ENCODE measurements at places on chromosomes 7 and 10.
A peak's percentile ranks its signal among the peaks of the same experiment; 100 is the strongest.

DNA sequence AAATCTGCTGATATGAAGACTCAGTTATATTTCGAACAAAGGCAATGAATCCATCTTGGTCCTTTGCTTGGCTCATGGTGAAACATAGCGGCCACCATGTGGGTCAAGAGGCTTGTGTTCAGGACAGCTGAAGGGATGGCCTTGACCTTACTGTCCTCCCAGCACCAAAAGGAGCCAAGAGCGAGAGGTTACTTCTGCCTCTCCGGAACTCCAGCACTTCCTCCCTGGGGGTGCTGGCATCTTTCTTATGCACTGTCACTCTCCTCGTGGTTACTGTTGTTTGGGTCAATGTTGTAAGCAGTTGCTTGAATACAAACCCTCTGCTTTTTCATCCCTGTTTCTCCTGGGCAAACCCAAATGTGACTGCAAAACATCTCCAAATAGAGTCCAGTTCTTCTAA is 100.6 kb downstream of the RBM20 start:
- no peak for DNase-seq

DNA sequence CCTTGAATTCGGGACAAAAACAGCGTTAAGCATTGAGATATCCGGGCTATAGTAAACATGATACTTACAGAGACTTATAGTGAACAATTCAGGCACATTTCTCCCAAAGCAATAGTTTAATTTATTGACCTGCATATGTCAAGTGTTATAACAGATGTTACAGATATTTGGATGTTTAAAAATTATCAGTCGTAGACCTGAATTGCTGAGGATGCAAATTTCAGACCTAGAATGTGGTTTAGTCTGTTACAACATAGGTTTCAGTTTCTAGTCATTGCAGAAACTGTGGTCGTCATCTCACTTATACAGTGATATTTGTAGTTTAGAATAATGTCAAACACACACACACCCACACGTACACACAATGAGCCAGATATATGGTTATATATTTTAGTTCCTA is 85.2 kb downstream of the VTI1A start:
- DNase-seq: no peak

- peak; percentile 84 for DNase-seq
These were observed 164.7 kb upstream of the PLXDC2 start for GRCh38 chr10:19651549-19651948.

DNA sequence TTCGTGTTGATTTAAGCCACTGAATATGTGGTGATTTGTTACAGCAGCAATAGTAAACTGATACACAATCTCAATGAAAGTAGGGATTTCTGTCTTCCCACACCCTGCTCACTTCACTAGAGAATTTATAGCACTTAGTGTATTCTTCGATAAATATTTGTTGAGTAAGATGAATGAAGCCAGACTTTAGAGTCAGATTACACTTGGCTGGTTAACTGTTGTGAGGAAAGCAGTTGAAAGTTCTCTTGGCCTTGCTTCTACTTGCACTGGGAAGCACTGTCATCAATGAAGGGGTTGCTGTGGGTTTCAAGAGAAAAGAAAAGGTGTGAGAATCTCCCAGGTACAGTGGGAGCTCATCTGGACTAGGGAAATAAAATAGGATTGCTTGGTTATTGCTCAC is 82.1 kb upstream of the IGFBP3 start:
- DNase-seq: no peak

DNA sequence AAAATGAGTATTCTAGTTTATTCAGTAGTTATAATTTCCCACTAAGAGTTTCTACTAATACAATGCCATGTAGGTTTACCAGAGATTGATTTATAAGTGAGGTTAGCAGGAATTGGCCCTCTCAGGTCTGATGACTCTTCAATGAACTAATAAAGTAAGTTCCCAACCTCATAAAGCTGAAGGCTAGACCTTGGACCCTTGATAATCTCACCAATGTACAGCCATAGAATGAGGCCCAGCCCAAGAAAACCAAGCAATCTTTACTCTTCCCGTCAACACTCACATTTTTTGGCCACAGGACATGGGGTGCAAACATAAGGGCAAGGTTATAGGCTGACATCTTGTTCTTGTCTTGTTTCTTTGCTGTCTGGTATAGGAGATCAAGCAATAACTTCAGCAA is 33.3 kb downstream of the ARHGAP19 start:
- no peak for DNase-seq

- no peak for DNase-seq
These were observed 1.8 kb downstream of the TPST1 start for GRCh38 chr7:66206934-66207240.

- DNase-seq: no peak
These were observed 387.5 kb downstream of the CCSER2 start for GRCh38 chr10:84715911-84716310.

- no peak for DNase-seq
These were observed 31.6 kb upstream of the ZNF746 start for GRCh38 chr7:149529136-149529718.

DNA sequence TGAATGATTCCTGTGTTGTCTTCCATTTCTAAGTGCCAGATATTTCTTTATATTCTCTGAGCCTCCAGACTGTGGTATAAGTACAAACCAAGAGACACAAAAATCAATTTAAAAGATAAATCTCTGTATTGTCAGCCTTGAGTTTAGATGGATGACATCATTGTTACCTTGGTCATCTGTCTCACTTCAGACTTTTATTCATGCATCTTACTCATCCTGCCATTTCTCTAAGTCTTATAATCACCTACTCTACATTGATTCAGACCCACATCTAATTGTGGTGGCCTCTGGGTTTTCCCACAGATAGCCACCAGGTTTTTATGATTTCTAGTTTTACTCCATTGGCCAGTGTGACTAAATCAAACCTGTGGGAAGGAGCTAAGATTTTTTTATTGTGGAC is 26.8 kb upstream of the HDAC9 start:
- no peak for DNase-seq

- DNase-seq: no peak
These were observed 23.6 kb upstream of the FGL2 start for GRCh38 chr7:77223261-77223660.

DNA sequence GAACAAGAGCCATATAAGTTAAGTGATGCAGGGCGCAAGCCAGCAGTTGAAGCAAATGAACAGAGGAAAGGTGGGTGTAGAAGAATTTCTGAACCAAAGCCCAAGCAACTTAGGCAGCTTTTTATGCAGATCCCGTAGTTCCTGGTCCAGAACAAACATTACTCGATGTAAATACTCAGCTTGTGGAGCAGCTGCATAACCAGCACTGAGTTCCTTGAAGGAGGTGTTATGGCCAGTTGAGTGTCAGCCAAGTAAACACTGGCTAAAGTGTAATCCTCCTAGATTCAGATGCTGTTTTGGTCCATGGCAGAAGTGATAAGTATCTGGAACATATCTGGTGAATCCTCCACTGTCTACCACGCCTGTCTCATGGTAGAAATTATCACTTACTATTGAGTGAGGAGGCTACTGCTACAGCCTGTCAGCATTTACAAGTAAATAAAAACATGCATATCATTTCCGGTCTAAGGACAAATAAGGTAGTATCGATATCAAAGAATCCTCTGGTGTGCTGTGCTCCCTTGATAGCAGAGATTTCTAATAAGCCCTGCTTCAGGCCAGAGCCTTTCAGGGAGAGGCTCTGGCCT is 213.9 kb downstream of the DYNC1I1 start:
- no peak for DNase-seq

DNA sequence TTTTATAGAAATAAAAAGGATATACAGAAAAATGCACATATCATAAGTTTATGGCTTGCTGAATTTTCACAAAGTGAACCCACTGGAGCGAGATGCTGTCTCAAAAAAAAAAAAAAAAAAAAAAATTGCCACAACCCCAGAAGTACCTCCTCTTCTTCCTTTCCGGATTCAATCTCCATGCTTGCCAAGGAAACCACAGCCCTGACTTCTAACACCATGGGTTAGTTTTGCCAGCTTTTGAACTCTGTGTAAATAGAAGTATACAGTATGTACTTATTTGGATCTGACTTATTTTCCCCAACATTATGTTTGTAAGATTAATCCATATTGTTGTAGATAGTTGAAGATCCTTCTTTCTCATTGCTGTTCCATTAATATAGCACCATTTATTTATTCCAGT is 40.0 kb downstream of the FANK1 start:
- no peak for DNase-seq

DNA sequence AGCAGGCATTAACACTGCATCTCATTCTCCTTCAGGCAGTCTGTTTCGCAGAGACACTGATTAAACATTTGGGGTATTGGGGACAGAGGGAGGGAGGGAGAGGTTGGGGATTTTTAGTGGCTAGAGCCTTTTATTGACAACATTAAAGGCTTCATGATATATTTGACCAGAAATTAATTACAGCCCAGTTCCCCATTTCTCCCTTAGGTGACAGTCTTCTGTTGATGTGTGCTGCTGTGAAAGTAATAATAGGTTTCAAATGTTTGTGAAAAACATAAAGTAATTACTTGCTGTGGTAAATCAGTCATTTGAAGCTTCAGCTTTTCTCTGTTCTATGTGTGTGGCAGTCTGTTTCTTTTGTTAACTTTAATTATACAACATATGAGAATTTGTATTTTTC is 105.3 kb upstream of the LRGUK start:
- DNase-seq: no peak

- DNase-seq: no peak
These were observed 345.1 kb downstream of the RNLS start for GRCh38 chr10:88237896-88238614.

DNA sequence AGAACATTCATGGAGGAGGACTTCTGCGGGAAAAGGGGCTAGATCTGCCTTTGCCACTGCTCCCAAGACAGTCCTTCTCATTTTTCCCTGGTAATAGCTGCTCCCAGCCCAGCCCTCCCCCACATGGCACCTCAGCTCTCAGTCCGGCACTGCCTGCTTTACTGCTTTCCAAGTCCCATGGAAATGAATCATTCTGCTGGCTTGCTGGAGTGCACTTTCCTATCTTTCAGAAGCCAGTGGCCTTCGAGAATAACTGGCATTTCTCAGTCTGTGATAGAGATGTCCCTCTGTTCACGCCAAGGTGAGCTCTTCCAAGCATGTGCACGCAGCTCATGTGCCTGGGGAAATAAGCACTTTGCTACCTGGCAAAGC is 61.4 kb downstream of the SYPL1 start:
- DNase-seq: no peak

DNA sequence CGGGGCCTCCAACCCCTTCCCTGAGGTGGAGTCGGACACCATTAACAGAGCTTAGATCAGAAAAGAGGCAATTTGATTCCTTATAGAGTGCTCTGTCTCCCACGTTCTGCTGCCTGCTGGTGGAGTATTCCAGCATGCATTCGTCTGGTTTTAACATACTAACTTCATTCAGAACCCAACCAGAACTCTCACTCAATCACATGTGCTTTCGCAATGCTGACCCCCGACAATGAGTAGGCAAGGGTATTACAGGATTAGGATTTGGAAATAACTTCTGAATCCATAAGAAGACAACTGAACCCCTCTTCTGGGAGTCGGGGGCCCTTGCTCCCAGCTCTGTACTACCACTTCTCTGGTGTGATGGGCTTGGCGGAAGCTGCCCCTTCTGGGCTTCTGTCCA is 55.7 kb upstream of the HABP2 start:
- no peak for DNase-seq

- DNase-seq: no peak
These were observed 20.3 kb upstream of the IGF2BP3 start for GRCh38 chr7:23490357-23491135.

GRCh38 chr7:142349670-142350405 is 92.0 kb upstream of the PRSS58 start:
- DNase-seq: no peak

DNA sequence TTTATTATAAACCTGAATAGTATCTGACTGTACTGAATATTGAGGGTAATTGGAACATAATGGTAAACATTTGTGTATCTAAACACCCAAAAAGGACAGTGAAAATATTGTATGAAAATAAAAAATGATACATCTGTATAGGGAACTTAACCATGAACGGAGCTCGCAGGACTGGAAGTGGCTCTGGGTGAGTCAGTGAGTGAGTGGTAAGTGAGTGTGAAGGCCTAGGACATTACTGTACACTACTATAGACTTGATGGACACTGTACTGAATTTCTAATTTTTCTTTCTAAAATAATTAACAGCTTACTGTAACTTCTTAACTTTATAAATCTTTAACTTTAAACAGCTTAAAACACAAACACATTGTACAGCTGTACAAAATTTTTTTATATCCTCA is 454.5 kb upstream of the FZD8 start:
- no peak for DNase-seq

- no peak for DNase-seq
These were observed 15.4 kb downstream of the PTPRN2 start for GRCh38 chr7:158572000-158572828.

- no peak for DNase-seq
These were observed 11.7 kb downstream of the EPHB6 start for GRCh38 chr7:142866361-142867096.

GRCh38 chr7:21367537-21367936 is 60.3 kb upstream of the SP4 start:
- DNase-seq: no peak

DNA sequence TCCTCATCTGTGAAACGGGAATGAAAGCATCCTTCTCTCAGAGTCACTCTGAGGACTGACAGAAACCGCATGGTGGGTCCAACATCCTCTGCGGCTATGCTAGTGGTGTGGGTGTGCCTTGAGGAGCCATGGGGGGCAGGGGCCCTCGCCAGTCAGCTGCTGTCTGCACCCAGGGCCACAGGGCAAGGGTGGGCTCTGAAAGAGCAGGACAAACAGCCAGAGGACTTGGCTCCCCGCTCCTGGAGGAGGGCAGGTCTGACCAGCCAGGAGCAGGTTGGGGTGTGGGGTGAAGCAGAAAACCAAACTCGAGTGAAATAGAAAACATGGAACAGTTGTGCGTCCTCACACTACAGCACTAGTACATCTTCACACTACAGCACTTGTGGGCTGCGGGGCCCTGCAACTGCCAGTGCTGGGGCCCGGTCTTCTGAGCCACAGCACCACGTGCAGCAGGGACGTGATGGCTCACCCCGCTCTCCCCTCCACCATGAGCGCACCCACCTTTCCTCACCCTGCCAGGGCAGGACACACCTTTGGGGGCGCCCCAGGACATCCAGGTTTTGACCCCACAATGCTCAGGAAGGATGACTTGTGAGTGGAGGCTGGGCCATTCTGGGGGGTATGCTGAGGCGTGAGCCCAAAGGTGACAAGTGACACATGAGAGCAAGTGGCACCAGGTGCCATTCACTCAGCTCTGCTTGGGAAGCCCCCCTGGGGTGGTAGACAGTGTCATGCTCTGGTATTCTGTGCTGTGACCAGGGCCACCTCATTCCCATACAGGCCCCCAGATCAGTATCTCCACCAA is 96.1 kb upstream of the RET start:
- no peak for DNase-seq

DNA sequence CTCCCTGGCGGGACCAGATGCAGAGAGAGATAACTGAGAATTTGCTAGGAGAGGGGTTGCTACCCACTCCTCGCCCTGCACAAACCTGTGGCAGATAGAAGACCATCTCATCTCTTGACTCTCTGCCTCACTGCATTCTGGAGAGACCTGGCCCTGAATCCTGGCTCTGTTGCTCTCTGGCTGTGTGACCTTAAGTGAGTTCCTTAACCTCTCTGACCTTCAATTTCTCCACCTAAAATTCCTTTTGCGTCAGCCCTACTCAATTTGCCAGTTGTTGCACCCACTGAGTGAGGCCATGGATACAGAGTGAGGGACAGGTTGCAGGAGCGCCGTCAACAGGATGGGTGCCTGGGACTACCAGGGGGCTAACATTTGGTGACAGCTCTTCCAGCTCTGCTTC is 5.2 kb downstream of the C10orf71 start:
- no peak for DNase-seq
